Right lung (tissue), 10 donors: ENCODE measurements at places on chromosomes 7 and 10. TPM values are rescaled to one million over a fixed set of nuclear protein-coding genes. Genes with fewer than 3 reads are reported as not detected.

CCDC3 gene
- 6.6 TPM for polyA plus RNA-seq

SPDYE5 gene
- polyA plus RNA-seq, result 3.0 TPM

GPR158 gene
- 1.1 TPM for polyA plus RNA-seq

FAM241B gene
- 6.8 TPM for polyA plus RNA-seq

ANXA8 gene
- polyA plus RNA-seq, result 2.1 TPM

TMEM139 gene
- 7.5 TPM for polyA plus RNA-seq

NT5C2 gene
- 165 TPM for polyA plus RNA-seq

HGF gene
- polyA plus RNA-seq, result 30.1 TPM

UPK3BL2 gene
- 19.7 TPM for polyA plus RNA-seq

FBXL13 gene
- polyA plus RNA-seq, result 4.6 TPM

- no peak for DNase-seq
Observed at GRCh38 chr10:14137391-14137790, 193.3 kb downstream of the FRMD4A start.

GRCh38 chr10:116097239-116097784 lies 175.7 kb downstream of the GFRA1 start:
- DNase-seq, result no peak

GRCh38 chr10:127619546-127620325 lies 70.6 kb downstream of the NPS start:
- no peak for DNase-seq

- DNase-seq, result no peak
Observed at GRCh38 chr10:9166770-9167169, 1112.3 kb downstream of the GATA3 start.

- no peak for DNase-seq
Observed at GRCh38 chr7:12714379-12714737, 26.9 kb downstream of the ARL4A start.

DNA sequence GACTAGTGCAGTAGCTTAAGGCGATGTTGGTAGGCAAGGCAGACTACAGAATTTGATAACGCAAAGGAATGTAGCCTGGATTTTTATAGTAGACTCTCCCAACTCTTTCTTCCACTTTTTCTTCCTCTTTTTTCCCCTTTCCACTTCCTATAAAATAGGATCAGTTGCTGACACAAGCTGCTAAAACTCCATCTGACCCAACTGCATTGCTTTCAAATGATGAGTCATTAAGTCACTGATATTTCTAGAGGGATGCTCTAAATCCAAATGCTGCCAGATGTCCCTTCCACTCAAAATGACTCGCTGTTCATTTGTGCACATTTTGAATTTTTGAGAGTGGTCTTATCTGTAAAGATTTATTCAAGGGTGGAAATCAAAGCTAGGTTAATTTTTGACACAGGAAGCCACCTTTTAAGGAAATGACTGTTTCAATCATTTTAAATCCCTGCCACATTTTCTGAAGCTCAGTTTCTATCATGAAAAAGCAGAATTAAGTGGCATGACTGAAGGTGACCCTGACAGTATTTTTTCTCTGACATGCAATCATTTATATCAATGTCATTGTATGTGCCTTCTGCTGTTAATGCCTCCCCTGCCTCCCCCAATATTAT lies 25.8 kb upstream of the SFMBT2 start:
- no peak for DNase-seq

GRCh38 chr10:33273295-33274002 lies 61.0 kb downstream of the NRP1 start:
- peak; percentile 73 for DNase-seq

DNA sequence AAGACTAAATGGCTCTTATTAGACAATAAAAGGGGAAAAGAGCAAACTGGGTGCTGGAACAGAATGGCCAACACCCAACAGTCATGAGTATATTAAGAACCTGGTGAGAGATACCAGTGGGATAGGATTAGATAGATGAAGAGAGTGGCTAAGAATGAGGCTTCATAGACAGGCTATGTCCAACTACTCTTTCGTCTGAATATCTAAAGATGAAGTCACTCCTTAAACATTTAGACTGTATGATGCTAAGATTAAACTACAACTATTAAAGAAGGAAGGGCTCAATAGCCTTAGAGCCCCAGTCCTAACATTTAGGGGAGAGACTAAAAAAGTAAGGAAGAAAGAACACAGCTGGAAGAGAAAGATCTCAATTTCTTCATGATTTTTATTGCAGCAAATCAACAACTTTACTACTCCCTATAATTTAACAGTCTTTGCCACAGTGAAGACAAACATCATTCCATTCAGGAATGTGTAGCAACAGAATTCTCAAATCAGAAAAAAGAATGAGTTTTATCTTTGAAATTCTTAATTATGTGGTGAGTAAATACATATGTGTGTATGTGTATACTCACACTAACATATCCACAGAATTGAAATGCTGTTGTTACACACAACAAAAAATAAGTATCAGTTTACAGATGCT lies 45.6 kb downstream of the CACNA2D1 start:
- peak; percentile 23 for DNase-seq

GRCh38 chr7:16967300-16967811 lies 85.6 kb upstream of the AGR3 start:
- DNase-seq, result no peak

DNA sequence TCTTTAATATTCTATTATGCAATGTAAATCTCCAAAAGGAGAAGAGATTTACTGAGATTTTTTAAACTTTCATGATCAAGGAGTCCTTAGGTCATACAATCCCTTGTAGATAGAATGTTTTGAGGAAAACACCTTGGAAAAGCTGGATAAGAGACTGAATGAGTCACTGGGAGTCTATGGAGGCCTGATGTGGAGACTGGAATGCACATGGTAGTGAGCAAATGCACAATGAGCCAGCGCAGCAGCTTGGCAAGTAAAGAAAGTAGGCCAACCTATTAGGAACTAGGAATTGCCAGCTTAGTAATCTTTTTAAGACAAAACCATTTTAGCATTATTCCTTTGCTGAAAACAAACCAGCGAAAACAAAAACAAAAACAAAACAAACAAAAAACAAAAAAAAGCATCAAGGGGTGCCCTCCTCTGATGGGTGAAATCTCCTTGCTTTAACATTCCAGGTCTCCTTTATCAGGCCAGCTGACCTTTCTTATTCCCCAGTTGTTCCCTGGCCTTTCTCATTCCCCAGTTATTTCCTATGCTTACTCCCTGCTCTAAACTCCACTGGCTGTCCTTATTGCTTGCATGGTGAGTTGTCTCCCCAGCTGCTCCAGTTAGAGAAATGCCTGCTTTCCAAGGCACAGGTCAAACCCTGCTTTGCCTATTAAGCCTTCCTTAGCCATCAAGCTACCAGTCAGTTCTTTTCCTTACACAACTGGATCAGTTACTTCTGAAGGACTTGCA lies 135.8 kb downstream of the PLCE1 start:
- DNase-seq, result no peak

DNA sequence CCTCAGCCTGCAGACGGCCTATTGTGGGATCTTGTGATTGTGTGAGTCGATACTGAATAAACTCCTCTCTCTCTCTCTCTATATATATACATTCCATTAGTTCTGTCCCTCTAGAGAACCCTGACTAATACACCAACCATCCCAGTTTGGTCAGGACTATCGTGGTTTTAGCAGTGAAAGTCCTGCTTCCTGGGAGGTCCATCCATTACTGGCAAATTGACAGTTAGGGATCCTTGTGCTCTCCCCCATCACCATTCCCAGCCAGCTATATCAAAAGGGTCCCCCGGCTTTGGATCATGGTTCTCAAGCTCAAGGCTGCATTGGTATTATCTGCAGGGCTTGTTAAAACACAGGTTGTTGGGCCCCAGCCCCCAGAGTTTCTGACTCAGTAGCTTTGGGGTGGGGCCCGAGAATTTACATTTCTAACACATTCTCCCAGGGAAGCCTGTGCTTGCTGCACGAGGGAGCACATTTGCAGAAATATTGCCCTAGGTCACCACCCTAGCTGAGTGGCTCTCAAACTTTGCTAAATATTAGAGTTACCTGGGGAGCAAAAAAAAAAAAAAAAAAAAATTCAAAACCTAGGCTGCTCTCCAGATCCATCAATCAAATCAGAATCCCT lies 899.1 kb upstream of the AUTS2 start:
- DNase-seq, result no peak

GRCh38 chr10:132077091-132077490 lies 11.3 kb downstream of the JAKMIP3 start:
- DNase-seq, result no peak

DNA sequence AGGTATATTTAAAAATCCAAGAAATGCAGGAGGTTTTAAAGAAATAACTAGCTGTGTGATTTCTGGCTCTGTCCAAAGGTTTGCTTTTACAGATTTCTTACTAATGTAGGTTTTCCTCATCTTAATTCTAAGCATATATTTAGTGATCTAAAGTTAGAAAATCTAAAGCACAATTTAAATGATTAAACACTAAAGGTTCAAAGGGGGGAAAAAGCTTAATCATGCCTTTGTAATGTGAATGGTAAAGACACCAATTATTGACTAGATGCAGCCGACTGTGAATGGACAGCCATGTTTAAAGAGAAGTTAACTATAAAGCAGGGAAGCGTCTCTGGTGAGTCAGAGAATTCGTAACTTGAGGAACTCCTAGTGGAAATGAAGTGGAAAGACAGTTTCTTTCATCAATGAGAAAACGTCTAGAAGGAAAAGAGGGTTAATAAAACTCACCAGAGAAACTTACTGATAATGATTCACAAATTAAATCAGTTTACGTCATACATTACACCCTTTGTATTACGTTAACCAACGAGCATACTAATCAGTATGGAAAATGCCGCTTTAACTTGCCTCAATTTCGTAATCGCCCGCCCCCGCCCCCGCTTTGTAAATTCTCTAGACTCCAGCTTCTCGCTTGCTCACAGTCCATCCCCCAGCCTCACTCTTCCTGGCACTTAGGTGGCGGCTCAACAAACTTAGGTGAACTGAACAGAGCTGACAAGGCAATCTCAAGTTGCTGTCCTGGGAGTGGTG lies 1.1 kb upstream of the HBP1 start:
- DNase-seq, result peak; percentile 91

DNA sequence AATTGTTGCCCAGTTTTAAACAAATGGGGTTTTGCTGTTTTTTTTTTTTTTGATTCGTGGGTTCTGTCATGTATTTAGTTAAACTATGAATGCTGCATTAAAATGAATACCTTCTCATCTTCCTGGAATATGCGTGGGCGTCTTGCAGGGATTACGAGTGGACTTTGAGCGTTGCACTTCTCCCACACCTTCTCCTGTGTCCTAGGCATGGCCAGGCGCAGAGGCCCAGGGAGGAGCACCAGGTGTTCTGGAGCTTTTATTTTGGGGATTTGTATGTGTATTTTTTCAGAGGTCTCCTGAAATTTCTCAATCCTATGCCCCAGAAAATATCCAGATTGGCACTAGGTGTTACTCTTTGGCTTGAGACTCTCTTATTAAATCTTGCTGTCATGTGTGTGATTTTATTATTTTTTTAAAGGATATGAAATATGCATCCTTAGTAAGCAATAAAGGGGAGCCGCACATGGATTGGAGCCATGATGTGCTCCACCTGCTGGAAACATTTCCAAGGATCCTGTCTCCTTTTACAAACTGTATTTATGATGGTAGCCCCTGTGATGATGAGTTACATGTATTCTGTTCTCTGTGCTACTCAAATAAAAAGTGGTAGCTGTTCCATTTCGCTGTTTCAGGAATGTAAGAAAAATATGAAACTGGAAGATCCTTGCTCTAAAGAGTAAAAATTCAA lies 482.2 kb upstream of the KLF6 start:
- no peak for DNase-seq

GRCh38 chr7:94649450-94649849 lies 6.5 kb downstream of the SGCE start:
- no peak for DNase-seq

DNA sequence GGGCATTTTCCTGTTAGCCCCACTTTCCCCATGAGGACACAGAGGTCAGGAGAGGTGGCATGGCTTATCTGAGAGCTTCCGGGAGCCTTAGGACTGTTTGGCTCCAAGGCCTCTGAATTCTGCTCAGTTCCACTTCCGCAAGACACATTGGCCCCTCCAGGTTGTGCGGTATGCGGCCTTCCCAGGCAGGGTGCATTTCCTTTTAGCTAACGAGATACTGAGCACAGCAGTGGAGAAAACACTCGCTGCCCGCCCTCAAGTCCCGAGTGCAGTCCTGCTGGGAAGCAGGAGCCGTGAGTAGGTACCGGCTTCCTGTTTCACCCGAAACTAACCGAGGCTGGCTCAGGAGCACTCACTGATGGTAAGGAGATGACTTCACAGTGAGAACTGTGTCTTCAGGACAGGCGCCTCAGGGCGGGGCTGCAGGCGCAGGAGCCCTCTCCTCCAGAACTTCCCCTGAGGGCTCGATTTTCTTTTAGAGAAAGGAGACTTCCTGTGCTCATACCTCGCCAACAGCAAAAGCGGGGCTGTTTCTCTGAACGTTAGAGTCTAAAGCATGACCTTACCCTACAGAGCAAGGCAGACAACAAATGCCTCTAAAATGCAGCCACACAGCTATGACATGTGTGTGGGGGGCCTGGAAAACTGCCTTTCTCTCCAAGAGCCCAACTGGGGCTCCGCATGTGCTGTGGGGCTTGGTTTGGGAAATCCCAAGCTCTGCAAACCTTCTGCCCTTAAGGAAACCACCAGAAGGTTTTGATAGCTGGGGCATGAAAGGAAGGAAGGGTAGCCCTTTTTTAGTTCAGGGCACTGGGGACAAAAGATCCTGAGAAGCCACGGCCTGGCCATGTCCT lies 25.9 kb downstream of the RGS10 start:
- no peak for DNase-seq

DNA sequence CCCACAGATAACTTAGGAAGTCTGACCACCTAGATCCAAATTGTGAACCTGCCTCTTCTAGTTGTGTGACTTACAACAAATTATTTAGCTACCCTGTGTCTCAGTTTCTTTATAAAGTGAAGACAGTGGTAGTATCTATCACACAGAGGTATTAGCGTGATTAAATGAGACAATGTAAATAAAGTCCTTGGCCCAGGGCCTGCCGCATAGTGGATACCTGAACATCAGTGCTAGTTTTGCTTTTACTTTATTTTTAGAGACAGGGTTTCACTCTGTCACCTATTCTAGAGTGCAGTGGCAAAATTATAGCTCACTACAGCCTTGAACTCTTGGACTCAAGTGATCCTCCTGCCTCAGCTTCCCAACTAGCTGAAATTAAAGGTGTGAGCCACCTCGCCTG lies 177.1 kb downstream of the CDK14 start:
- DNase-seq, result no peak

DNA sequence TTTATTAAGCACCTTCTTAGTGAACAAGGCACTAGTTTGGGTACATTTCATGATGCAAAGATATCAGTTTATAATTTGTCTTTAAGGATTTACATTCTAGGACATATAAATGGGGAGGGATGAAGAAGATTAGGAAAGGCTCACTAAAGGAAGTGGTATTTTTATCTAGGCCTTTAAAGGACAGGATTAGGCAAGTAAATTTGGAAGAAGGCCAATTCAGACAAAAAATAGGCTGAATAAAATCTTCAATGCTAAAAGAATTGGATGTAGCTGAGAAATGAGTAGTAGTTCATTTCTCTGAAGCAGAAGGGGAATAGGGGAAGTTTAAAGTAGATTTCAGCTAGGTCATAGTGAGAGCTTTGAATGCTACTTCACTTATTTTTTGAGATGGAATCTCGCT lies 4.8 kb upstream of the FAM24B start:
- DNase-seq, result no peak

DNA sequence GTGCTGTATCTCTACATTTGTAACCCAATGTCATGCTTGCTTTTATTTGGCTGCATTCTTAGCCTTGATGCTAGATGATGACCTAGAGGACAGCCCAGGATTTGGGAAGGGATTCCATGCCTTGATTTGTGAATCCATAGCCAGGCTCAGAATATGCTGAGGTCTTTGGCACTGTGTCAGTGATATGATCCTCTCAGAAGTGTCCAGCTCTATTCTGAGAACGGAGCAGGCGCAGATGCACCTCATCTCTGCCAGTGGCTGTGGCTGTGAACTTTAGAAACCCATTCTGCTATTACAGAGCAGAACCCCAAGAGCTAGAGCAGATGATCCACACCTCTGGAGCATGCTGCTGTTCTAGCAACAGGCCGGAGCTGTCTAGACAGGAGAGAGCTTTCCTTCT lies 212.8 kb downstream of the TRIL start:
- no peak for DNase-seq
